Natural killer cell treated with Interleukin-12 subunit alpha and Interleukin-12 subunit beta and Interleukin-15 and Interleukin-18, amount 100 ng/mL, for 72 hours (primary cell): ENCODE measurements at places on chromosomes 1 and 21. TPM values are rescaled to one million over a fixed set of nuclear protein-coding genes. Genes with fewer than 3 reads are reported as not detected.

Gene S100A1
- not detected for total RNA-seq

Gene LCE5A
- not detected for total RNA-seq

Gene CD1E
- total RNA-seq = not detected

Gene FLG2
- total RNA-seq = not detected

Gene SYPL2
- total RNA-seq = not detected

Gene SUSD4
- total RNA-seq = not detected

Gene PRDM16
- not detected for total RNA-seq

Gene NTMT2
- not detected for total RNA-seq

Gene ANGEL2
- 40.0 TPM for total RNA-seq

Gene AQP10
- total RNA-seq = not detected

Gene LENEP
- 0.48 TPM for total RNA-seq

Gene TMPRSS3
- total RNA-seq = 8.4 TPM

Gene ACTRT2
- total RNA-seq = not detected

Gene ZBTB8A
- 0.26 TPM for total RNA-seq

Gene UQCRHL
- total RNA-seq = 1.2 TPM

Gene CELA2B
- not detected for total RNA-seq

Gene TMEM269
- 1.9 TPM for total RNA-seq

Gene MYOG
- not detected for total RNA-seq

Gene OR6K2
- total RNA-seq = not detected

Gene PALMD
- not detected for total RNA-seq

Gene NGF
- total RNA-seq = not detected

Gene NLRP3
- 2.3 TPM for total RNA-seq

Gene C1orf87
- total RNA-seq = not detected

Gene PTP4A2
- 770 TPM for total RNA-seq

Gene SLC27A3
- 69.9 TPM for total RNA-seq

Gene HENMT1
- total RNA-seq = 27.5 TPM

Gene L1TD1
- not detected for total RNA-seq
